ENCODE measurements at places on chromosomes 1 and 21.
A peak's percentile ranks its signal among the peaks of the same experiment; 100 is the strongest.

GRCh38 chr1:31706384-31707058, 2.7 kb upstream of the COL16A1 start:
- DNase-seq: no peak

DNA sequence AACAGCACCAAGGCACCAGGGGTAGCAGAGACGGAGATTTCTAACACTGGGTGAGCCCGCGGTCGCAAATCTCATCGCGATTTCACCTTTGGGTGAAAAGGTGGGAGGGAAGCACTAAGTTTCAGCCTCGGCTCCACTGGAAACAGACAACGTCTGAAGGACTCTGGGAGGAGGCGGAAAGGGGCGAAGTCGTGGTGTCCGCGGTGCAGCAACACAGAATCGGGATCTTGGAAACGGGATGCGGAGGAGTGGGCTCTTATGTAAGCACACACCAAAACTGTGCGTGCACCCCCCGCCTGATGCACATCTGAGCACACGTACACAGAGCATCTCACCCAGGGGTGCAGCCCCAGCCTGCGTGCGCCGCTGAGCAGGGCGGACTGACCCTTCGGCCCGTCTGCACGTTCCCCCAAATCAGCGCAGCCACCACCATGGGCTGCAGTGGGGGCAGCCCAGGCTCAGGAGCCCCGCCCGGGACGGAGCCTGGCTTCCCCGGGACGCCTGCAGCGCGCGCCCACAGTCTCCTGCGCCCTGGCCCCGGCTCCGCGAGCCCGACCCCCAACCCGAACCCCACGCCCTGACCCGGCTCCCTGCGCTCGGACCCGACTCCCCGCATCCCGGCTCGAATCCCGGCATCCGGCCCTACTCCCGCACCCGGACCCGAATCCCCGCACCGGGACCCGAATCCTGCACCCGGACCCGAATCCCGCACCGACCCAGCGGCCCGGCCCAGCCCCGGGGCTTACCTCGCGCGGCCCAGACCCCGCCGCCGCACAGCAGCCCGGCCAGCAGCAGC, 670 bp downstream of the CLSTN1 start:
- DNase-seq: peak; percentile 40

DNA sequence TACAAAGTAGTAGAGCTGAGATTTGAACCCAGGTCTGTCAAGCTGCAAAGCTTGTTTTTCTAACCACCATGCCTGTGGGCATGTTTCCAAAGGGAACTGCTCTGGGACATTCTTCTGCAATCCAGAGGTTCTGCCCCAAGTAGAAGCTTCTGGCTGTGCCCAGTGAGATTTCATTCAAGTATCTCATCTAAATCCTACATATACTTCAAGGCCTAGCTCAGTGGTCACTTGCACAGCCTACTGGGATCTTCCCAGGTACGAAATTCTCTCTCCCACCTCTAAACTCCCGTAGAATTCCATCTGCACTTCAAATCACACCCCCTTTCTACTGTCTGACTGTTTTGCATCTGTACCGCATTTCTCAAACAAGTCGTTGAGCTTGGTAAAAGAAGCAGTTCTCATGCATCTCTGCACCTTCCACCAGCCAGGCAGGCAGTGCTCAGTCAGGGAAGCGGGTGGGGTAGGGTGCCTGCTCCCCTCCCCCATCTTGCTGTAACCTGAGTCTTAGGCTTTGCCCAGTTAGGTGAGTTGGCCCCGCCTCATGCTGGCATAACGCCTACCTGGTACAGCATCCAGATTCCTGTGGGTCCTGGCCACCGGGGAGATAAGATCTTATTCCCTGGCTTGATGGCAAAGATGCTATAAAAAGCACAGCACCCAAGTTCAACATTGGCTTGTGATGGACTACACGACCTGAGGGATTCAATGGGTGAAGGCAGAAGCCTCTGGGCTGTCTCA, 13.5 kb downstream of the SLC9A1 start:
- no peak for DNase-seq

- peak; percentile 42 for DNase-seq
Observed at GRCh38 chr21:37862536-37862935, 53.7 kb downstream of the KCNJ6 start.

GRCh38 chr1:113247355-113247754, 143.0 kb upstream of the MAGI3 start:
- DNase-seq: no peak

GRCh38 chr1:67404212-67404620, 26.0 kb downstream of the SERBP1 start:
- DNase-seq: no peak

DNA sequence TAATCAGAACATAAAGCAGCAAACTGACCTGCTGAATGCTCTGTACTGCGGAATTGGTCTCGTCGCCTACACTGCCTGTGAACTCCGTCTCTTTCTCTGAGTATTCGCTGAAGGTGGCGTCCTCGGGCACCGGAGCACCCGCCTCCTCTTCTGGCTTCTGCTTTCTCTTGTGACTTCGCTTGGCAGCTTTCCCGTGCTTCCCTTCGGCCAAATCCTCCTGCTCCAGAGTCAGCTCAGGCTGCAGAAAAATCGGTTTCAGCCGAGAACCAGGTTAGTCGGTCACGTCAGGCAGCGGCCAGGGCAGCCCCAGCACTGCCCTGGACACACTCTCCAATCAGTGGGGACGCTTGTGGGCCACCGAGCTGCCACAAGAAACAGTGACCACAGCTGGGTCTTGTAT, 35.8 kb upstream of the RIPK4 start:
- DNase-seq: peak; percentile 13

GRCh38 chr1:19432943-19433718, 52.2 kb downstream of the CAPZB start:
- DNase-seq: no peak

GRCh38 chr1:44994309-44994898, 8.0 kb upstream of the EIF2B3 start:
- no peak for DNase-seq

GRCh38 chr1:187121661-187122060, 292.9 kb downstream of the PLA2G4A start:
- DNase-seq: no peak

GRCh38 chr1:204645251-204645650, 40.3 kb downstream of the LRRN2 start:
- DNase-seq: no peak

DNA sequence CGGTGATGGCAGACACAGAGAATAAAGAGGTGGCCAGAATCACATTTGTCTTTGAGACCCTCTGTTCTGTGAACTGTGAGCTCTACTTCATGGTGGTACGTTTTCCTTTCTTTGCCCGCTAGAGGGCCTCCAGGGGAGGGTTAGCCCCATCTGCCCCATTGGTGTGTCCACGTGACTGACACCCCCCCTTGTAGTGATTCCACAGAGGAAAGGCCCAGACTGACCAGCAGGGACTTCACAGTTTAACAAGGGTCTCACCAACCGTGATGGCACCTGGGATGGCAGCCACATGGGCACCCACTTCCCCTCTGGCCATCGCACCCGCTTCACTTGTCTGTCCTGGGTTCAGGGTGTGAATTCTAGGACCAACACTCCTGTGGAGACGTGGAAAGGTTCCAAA, 22.3 kb upstream of the SARS1 start:
- DNase-seq: no peak

GRCh38 chr1:43444151-43444828, 9.4 kb downstream of the HYI start:
- DNase-seq: no peak

GRCh38 chr21:33151941-33152731, 77.6 kb upstream of the IFNAR2 start:
- peak; percentile 20 for DNase-seq

- DNase-seq: no peak
Observed at GRCh38 chr21:33977017-33977720, 61.6 kb upstream of the ATP5PO start.

GRCh38 chr1:201268604-201269151, 14.6 kb upstream of the PKP1 start:
- no peak for DNase-seq

GRCh38 chr1:232820431-232820830, 15.2 kb downstream of the MAP10 start:
- DNase-seq: no peak

DNA sequence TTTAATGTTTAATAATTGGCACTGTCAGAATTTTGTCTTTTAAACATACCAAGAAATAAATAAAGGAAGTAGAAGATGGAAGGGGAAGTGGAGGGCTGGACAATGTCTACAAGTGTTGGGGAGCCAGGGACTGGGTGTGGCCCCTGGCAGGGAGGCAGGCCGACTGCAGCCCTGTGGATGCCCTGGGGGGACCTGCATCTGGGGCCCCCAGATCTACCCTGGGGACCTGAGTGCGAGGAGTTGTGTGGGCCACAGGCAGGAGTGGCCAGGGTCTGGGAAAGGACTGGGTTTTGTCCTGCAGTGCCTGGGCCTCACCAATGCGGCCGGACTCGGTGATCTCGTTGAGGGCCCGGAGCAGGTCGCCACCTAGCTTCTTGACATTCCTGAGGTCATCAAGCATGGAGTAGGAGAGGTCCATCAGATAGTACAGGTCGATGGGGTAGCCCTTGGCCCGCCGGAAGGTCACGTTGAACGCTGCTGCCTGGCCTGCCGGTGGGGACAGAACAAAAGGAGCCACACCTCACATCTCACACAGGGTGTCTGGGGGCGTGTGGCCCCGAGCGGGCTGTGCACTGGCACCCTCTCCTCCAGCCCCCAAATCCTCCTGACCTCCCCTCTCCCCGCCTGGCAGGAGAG, 17.5 kb downstream of the ITGB2 start:
- no peak for DNase-seq

DNA sequence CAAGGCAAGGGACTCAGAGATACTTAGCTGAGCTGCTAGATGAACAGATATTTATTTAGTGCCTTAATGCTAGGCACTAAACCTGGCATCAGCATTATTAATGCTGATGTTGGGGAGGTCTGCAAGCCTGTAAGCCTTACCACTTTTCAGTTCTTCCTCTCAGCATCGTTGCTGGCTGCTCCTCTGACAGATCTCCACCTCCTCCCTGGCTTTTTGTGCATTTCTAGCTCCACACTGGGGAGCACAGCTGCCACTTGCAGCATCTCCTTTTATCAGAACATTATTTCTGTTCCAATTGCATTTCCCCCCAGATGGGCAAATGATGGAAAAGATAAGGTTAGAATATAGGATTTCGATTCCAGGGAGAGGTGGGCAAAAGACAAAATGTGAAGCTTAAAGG, 34.8 kb downstream of the CACNA1E start:
- no peak for DNase-seq

GRCh38 chr1:95982711-95983110, 738.9 kb upstream of the PTBP2 start:
- no peak for DNase-seq

GRCh38 chr1:197675583-197676208, 99.6 kb downstream of the DENND1B start:
- peak; percentile 6 for DNase-seq

DNA sequence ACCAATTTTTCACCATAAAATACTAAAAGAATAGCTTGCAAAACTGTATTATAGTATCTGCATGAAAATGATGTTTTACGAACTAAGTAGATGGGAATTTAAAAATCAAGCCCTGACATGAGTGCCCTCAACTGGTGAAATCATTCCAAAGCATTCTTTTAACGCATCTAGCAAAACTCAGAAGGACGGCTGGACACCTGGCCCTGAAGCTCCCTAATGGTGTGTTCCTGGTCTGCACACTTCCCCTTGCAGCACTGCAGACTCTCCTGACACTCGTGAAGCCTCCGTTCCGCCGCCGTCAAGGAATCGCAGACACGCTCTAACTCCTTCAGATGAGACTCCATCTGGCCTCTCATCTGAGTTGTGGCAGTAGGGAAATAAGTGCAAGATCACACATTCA, 39.9 kb downstream of the ODF2L start:
- DNase-seq: no peak

DNA sequence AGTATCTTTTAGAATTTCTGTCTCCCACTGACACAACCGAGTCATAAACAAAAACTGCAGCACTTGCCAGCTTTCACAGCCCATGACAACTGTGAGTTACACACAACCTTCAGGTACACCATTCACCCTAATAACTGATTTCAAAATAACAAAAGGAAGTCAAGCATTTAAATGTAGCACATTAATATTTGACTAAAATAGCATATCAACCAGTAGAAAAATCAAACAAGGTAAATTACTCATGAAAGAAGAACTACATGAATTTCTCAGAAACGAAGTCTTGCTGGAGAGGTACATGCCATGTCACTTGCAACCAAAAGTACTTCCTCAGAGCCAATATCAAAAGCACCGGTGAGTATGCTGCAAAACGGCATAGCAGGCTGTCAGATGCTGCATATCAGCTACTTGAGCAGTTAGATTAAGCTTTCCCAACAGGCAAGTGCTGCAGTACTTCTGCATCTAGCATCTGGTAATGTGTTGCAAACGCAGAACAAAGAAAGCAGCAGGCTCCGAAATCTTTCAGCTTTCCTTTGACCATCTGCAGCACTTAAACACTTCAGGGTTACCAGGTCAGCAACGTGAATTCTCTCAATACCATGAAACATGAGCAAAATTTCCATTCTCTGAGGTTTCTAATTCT, 223.2 kb downstream of the SMYD3 start:
- no peak for DNase-seq

DNA sequence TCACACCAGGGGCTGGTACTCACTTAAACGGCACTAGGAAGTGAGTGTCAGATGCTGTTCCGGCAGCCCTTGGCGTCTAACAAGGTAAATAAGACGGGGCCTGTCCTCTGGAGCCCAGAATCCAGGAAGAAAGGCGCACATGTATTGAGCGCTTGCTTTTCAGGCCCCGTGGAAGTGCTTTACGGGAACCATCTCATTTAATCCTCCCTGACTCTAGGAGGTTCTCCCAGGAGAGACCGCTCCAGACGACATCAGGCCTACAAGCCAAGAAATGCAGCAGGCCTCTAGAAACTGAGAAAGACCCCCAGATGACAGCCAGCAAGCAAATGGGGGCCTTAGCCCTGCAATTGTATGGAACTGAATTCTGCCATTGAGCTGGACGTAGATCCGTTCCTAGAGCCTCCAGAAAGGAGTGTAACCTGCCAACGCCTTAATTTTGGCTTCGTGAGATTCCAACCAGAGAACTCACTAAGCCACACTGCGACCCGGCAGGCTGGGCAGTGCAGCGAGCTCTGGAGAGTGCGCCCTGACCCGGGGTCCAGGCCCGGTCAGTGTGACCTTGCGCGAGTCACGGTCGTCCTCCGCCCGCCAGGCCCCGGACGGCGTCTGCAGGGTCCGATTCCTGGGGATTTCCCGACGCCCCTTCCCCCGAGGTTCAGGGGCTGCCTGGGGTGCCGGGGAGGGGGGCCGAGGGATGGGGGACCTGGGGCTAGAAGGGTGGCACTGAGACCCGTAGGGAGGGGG, 532 bp upstream of the MANEAL start:
- DNase-seq: no peak

GRCh38 chr1:185137896-185138545, 18.7 kb downstream of the TRMT1L start:
- no peak for DNase-seq

GRCh38 chr1:70892930-70893329, 154.7 kb downstream of the PTGER3 start:
- no peak for DNase-seq

DNA sequence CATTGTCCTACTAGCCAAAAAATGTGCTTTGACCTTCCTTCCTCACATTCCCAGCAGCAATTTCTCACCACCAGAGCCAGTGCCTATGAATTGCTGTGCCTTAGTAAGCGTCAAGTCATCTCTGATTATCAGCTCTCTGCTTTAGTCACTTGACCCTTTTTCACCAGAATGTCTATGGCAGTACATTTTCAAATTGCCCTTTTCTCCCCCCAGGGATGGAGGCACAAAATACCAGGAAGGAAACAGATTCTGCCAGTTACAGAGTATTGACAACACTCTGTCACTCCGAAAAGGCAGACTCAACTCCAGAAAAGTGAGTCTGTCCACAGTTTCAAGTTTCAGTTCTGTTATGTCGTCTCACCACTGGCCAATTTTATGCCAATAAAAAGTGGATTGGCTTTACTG, 167.4 kb downstream of the TNFSF18 start:
- DNase-seq: no peak

- DNase-seq: no peak
Observed at GRCh38 chr21:28937737-28938136, 54.9 kb downstream of the LTN1 start.
